ENCODE measurements at places on chromosomes 3 and 15. TPM values are rescaled to one million over a fixed set of nuclear protein-coding genes. Genes with fewer than 3 reads are reported as not detected.

Gene FSIP1
- 1.2 TPM for total RNA-seq

Gene ARL14
- total RNA-seq: not detected

DNA sequence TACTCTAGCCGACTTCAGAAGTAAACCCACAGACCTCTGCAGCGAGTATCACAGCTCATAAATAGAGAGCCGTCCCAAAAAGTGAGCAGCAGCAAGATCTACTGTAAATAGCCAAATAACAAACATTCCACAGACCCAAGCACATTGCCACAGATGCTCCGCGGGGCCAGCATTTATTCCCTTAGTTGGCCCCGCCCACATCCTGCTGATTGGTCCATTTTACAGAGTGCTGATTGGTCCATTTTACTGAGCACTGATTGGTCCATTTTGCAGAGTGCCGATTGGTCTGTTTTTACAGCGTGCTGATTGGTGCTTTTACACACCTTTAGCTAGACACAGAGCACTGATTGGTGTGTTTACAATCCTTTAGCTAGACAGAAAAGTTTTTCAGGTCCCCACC, 17.3 kb upstream of the GABRB3 start:
- H3K4me1 ChIP-seq: no peaks in the 10 kb centered on the region
- H3K27me3 ChIP-seq: no peaks in the 10 kb centered on the region
- DNase-seq: no peak
- no peak overlapping the region for H3K27ac ChIP-seq
- H3K36me3 ChIP-seq: no peaks in the 10 kb centered on the region

DNA sequence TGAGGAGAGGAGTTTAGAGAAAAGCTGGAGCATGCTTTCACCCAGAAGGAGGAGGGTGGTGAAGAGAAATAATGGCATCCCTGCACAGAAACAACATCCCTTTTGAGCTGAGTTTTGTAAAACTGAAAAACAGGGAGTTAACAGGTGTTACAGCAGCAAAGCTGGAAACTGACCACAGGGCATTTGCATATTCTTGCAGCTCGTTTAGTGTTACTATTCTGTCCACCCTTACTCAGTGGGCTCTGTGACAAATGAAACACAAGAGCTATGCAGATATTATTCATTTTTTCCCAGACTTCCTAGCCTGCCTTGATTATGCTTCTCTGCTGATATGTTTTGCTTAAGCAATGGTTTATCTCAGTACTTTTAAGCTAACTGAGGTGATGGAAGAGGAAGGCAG, 272.0 kb downstream of the NEK10 start:
- no peak for DNase-seq
- no peaks in the 10 kb centered on the region for H3K36me3 ChIP-seq
- no peaks in the 10 kb centered on the region for H3K27me3 ChIP-seq
- peaks cover 11% of the 10 kb centered on the region for H3K4me1 ChIP-seq

DNA sequence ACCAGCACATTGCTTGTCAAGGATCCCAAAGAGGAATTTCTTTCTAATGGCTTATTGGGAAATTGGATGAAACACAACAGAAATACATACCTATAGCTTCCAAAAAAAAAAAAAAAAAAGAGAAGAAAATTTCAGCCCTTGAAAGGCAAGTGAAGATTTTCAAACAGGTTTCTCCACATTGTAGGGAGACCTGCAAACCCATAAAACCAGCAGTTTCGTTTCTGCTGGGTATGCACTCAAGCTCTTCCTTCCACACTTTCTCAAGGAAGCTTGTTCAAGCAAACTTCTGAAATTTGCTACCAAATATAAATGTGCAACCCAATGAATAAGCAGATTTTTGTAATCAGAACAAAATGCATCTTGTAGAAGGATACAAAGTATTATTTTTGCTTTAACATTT, 15.9 kb upstream of the SH3BP5 start:
- H3K36me3 ChIP-seq: no peaks in the 10 kb centered on the region
- no peak overlapping the region for H3K4me3 ChIP-seq
- no peaks in the 10 kb centered on the region for H3K4me1 ChIP-seq
- H3K27me3 ChIP-seq: no peaks in the 10 kb centered on the region
- no peak overlapping the region for H3K27ac ChIP-seq

GRCh38 chr3:1088503-1088902, 4.3 kb upstream of the CNTN6 start:
- H3K36me3 ChIP-seq: no peaks in the 10 kb centered on the region
- peaks cover 21% of the 10 kb centered on the region for H3K27me3 ChIP-seq
- no peaks in the 10 kb centered on the region for H3K4me1 ChIP-seq
- H3K27ac ChIP-seq: no peak overlapping the region
- DNase-seq: no peak
- H3K4me3 ChIP-seq: no peak overlapping the region

DNA sequence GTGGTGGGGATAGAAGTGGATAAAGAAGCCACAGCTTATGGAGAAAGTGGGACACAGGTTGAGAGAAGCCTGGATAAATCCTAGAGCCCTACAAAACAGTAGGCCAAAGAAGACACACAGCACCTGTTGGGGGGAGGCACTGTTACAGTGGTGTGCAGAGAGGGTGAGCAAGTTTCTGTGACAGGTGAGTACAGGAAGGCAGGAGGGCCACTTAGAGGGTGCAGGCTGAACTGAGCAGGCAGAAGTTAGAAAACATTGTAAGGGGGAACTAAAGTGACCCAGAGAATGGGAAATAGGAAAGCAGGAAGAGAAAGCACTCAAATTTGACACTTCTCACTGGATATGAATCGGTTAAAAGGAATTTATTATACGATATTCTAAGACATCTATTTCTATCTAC, 146.1 kb upstream of the TMCO5A start:
- H3K4me3 ChIP-seq: no peak overlapping the region
- H3K4me1 ChIP-seq: no peaks in the 10 kb centered on the region
- H3K27ac ChIP-seq: no peak overlapping the region
- H3K27me3 ChIP-seq: no peaks in the 10 kb centered on the region
- H3K36me3 ChIP-seq: no peaks in the 10 kb centered on the region

GRCh38 chr15:92638291-92638708, 17.3 kb downstream of the FAM174B start:
- no peaks in the 10 kb centered on the region for H3K27me3 ChIP-seq
- no peak overlapping the region for H3K27ac ChIP-seq

DNA sequence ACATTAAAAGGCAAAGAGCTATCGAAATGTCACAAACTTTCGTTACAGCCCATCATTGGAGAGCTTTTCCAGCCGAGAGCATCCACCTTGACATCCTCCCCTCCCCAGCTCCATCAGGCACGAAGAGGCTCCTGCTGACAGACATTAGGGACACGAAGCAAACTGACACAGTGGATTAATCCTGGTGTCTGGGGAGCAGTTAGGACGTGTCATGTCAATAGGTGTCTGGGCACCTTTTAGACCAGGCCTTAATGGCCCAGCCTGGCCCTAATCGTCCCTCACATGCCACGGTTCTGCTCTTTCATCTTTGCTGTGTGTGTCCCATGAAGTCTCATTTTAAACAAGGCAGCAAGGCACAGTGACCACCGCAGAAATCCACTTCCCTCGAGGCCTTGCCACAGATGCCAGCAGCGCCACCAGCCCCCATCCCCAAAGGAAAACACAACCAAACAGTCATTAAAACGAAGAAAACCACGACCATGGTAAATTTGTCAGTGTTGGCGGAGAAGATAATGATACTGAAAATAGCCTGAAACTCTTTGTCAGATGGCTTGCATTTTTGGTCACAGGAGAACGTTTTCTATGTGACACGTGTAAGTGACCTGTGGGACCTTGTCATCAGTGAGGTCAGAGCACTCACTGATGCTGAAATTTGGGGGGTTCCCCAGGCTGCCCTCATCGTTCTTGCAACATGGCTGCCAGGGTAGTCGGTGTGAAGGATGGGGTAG, 16.3 kb upstream of the PCSK6 start:
- H3K36me3 ChIP-seq: no peaks in the 10 kb centered on the region
- DNase-seq: no peak
- no peak overlapping the region for H3K4me3 ChIP-seq
- peaks cover 14% of the 10 kb centered on the region for H3K4me1 ChIP-seq
- no peaks in the 10 kb centered on the region for H3K27me3 ChIP-seq

GRCh38 chr3:177228601-177229190, 31.4 kb upstream of the TBL1XR1 start:
- H3K4me1 ChIP-seq: no peaks in the 10 kb centered on the region
- DNase-seq: no peak
- H3K27ac ChIP-seq: no peak overlapping the region

DNA sequence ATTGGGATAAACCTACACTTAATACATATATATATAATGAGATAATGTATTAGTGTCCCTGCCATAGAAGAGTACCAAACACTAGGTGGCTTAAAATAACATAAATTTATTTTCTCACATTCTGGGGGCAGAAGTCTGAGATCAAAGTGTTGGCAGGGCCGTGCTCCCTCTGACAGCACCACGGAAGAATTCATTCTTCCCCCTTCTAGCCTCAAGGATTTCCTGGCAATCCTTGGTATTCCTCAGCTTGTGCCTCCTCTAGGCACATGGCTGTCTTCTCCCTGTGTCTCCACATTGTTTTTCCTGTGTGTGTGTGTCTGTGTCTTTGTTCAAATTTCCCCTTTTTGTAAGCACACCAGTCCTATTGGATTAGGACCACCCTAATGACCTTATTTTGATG, 115.2 kb upstream of the AGBL1 start:
- H3K27me3 ChIP-seq: peaks cover 22% of the 10 kb centered on the region
- no peak for DNase-seq
- H3K4me3 ChIP-seq: no peak overlapping the region
- H3K4me1 ChIP-seq: no peaks in the 10 kb centered on the region

All from left ventricle myocardium inferior (tissue), 1 donor.